ENCODE measurements at places on chromosomes 11 and 22. TPM values are rescaled to one million over a fixed set of nuclear protein-coding genes. Genes with fewer than 3 reads are reported as not detected.

- no peak for DNase-seq
Measured at GRCh38 chr11:69700278-69701140, 3.3 kb downstream of the FGF19 start.

- peak; percentile 29 for DNase-seq
Measured at GRCh38 chr22:20084547-20085413, 4.7 kb downstream of the DGCR8 start.

GRCh38 chr22:27810609-27811151, 9.1 kb upstream of the MN1 start:
- peak; percentile 59 for DNase-seq

DNA sequence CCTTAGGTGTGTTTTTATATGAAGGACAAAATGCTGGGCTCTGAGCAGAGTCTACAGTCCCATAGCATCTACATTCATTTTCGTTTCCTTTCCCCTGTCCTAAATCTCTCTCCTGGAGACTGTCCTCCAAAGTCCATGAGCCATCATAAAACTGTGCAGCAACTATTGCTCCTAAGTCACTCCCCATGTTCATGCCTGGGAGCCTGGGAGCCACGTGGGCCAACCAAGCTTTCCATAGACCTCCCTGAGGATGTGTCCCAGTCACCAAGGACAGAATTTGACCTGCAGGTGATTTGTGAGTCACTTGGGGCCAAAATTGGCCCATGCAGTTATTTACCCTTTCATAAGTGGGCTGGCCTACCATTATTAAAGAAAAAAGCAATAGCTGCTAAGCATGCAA, 28.7 kb downstream of the EHF start:
- no peak for DNase-seq

DNA sequence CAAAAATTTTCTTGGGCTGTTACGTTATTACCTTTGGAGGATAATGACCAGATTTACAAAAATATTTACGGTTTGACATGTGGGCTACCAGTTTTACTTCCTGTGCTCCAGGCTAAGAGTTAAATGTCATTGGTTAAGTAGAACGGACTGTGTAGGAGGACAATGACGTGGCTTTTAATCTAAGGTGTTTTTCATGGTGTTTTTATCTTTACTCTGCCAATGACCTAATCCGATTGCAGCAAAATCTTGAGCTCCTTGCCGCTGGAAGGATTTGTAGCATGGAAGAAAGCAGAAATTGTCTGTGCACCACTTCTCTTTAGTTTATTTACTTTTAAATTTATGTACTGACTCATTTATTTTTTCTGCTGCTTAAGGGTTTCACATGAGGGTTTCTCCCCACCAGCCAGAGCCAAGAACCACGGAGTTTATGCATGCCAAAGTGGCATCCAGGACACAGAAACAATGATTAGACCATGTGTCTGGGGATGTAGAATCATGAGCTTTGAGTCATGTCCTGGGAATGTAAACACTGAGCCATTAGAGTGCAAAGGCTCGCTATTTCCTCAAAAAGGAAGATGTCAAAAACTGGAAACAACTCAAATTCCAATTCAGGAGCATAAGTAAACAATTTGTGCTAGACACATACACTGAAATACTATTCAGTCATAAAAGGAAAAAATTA, 1.9 kb upstream of the CARD16 start:
- peak; percentile 86 for DNase-seq

DNA sequence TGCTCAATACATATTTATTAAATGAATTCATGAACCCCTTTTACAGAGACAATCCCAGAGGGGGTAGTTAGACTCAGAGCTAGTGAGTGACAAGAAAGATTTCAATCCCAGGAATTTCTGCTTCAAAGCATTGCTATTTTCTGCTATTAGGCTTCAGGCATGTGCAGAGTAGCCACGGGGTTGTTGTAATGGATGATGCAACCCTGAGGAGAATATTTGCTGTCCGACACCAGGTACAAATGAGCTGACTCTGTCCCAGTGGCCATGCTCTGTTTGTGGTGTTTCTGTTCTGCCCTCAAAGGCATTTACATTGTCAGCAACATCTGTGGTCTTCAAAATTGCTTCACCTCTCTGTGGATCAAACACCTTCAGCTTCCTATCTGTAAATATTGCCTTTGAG, 102.6 kb downstream of the CSNK2A3 start:
- no peak for DNase-seq

DNA sequence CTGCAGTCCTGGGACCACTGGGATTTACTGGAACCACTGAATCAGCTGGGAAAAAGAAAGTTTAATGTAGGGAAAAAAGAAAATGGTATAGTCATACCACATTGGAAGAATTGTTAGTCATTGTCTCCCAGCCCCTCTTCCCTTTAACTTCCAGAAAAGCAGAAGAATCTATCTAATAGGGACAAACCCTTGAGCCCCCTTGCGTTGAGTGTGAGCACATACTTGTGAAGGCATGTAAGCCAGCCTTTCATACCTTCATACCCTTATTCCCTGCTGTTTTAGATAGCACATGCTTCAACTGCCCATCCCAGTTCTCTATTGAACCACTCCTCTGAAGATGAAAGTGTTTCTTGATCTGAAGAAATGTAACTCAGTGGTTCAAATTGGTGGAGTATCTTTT, 6.6 kb downstream of the TREH start:
- DNase-seq: no peak

DENND6B gene
- total RNA-seq: 1.8 TPM

All from lung microvascular endothelial cell (primary cell).